ENCODE measurements at places on chromosomes 13 and 19.

- no peak for DNase-seq
Measured at GRCh38 chr13:76828316-76828741, 57.9 kb downstream of the KCTD12 start.

GRCh38 chr19:45306518-45307027, 16.1 kb downstream of the CKM start:
- DNase-seq = no peak

- no peak for DNase-seq
Measured at GRCh38 chr13:59842507-59842906, 321.2 kb downstream of the DIAPH3 start.

DNA sequence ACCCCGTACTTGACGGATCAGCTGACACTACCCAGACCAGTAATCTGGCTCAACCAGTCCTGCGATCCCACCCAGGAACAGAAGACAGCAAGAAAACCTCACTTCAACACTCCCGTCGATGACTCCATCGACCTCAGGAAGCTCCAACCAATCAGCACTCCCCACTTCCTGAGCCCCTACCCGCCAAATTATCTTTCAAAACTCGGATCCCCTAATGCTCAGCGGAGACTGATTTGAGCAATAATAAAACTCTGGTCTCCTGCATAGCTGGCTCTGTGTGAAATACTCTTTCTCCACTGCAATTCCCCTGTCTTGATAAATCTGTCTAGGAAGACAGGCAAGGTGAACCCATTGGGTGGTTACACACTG, 1.2 kb downstream of the LSM4 start:
- DNase-seq = no peak

- no peak for DNase-seq
Measured at GRCh38 chr19:2176337-2176994, 12.7 kb downstream of the DOT1L start.

GRCh38 chr19:17549085-17549740, 6.2 kb upstream of the COLGALT1 start:
- DNase-seq = no peak
